NCI-H1417 (cell line): ENCODE measurements at places on chromosomes 7 and 10.
A peak's percentile ranks its signal among the peaks of the same experiment; 100 is the strongest.

- DNase-seq, result no peak
Measured at GRCh38 chr10:32104181-32104580, 48.0 kb upstream of the KIF5B start.

GRCh38 chr10:118403967-118404366, 61.8 kb upstream of the FAM204A start:
- DNase-seq, result no peak

DNA sequence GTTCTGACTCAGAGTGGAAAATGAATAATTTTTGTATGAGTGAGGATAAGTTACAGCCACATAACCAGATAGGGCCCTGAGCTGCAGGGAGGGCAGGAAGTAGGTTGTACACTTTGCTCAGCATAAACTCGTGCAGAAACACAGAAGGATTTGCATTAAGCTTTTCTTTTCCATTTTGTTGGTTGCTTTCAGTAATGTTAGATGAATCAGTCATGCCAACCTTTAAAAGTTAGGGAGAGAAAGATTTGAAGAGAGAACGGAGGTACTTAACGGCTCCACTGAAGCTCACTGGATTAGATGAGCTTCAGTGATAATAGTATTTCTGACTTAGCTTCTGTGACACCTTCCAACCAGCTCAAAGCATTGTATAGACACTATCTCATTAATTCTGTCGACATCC, 348.1 kb downstream of the GATA3 start:
- DNase-seq, result no peak

DNA sequence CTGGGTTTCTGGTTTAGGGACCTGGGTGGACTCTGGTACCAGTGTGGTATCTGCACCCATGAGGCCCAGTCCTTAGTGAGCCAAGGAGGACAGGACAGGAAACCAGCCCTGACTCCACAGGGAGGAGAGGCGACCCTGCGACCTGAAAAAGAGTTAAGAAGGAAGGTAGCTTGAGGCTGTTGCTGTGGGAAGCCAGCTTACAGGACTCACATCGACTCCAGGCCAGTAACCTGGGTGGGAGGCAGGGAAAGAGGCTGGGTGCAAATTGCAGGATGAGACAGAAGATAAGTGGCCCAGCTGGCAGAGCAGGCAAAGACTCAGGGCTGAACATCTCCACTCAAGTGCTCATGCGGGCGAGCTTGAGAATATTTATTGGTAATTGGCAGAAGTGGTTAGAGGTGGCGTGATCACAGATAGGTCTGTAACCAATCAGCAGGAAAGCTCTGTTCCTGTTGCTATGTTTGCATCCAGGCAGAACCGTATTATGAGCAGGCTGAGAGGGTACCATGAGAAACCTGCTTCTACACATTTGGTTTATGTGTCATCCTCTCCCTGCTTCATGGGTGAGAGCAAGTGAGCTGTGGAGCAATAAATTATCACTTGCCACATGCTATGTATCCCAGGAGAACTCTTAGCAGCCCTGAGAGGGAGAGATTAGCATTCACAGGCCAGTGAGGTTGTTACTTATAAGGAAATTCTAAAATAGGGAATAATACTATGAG, 11.0 kb downstream of the TLL2 start:
- DNase-seq, result peak; percentile 78

GRCh38 chr10:128242641-128243040, 116.4 kb upstream of the MKI67 start:
- DNase-seq, result no peak

DNA sequence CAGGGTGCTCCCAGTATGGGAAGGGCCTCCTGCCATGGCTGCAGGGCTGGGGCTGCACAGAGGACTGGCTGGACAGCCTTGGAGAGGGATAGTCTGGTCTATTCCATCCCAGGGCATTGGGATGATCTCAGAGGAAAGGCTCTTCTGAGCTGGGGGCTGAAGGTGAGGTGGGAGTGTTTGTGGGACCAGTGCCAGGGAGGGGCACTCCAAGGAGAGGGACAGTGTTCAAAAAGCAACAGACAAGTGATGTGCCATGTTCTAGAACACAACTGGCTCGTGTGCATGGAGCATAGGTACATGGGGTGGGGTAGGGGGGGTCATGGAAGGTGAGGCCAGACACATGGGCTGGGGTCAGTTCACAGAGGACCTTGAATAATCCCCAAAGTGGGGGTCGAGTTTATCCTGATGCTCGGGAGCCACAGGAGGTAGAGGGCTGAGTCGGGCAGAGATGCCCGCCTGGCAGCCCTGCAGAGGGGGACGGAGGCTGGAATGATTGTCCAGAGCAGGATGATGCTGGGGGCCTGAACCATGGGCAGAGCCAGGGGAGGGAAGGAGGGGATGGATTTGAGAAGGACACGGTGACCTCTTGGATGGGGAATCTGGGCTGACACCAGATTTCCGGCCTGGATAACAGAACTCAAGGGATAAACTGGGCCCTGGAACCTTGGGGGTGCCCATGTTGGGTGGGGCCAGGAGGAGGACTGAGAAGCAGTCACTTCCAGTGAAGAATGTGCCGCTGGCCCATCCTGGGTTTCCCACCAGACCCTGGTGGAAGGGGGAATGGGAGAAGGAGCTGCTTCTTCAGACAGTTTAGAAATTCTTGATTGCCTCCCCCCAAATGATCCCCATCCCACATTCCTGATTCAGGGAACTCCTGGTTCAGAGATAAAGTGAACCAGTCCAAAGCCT, 50.4 kb downstream of the NEURL1 start:
- no peak for DNase-seq

DNA sequence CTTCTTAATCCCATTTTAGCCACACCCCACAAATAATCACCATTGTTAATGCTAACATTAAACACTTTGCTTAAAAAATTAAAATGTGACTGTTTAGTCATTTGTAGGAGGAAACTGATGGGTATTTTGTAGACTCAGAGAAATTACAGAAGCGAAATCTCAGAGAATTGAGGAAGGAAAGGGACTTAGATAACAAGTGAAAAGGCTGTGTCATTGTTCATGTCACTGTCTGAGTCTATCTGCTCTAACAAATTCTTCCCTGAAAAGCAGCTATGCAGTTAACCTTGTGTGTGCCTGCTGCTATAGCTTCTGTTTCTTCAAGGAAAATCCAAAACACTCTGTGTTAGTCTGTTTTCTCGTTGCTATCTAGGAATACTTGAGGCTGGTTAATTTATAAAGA, 40.9 kb upstream of the PLXDC2 start:
- DNase-seq, result no peak

GRCh38 chr10:102815790-102816549, 21.2 kb downstream of the CYP17A1 start:
- DNase-seq, result no peak

GRCh38 chr10:94093286-94093905, 99.7 kb downstream of the PLCE1 start:
- DNase-seq, result no peak

- peak; percentile 3 for DNase-seq
Measured at GRCh38 chr7:102208826-102209225, 77.8 kb upstream of the SH2B2 start.

DNA sequence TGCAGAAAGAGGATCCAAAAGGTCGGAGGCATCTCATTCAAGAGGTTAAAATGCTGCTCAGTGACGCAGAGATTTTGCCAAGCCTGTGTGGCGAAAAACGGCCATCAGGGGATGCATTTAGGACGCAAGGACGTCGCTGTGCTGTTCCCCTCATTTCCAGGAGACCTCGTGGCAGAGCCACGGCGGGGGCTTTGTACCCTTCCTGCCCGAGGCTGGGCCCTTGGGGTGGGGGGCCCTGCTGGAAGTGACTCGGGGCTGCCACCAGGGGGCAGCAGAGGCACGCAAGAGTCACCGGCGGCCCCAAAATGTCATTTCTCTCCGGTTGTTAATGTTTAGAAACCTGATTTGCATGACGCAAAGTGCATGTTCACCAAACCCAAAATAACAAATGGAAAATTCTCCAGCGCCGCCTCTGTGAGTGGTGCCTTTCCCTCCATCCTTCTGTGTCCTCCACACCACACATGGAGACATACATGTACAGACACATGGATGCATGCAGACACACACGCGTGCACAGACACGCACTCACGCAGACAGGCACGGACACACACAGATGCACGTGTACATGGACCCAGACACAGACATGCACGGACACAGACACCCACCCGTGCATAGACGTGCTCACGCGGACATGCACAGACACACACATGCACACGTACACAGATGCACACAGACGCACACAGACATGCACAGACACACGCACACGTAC, 51.0 kb upstream of the NKX6-2 start:
- no peak for DNase-seq

DNA sequence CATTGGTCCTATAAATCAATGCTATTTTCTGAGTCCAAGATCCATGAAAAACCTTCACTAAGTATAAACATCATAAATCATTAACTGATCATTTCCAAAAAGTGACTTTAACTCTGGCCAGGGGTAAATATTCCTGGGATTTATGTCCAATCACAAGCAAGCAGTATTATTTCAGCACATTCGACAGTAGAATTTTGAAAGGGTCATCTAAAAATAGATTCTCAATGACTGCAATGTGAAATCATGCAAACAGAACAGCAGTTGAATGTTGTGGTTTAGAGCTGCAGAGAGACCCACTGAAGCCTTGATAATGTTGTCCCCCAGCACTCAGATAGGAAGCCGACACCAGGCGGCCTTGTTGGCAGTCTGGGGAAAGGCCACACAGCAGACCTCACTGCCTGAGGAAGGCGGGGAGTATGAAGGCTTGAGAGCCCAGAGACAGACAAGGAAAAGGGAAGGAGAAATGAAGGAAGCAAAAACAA, 38.1 kb downstream of the FAM107B start:
- no peak for DNase-seq

DNA sequence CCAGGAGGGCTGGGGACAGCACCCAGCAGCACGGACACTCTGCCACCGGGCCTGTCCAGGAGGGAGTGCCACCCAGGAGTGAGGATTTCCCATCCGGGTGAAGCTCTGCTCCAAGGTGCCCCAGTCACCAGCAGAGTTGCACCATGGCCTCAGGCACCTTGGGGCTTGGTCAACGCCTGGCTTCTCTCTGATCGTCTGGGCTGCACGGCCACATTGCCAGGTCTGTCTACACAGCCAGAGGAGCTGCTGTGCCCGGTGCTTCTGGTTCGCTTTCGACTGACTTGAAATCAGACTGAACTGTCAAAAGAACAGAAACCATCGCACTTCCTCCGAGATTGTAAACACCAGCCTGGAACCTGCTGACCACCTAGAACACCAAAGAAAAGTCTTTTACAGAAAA, 12.0 kb downstream of the SHH start:
- DNase-seq, result no peak

GRCh38 chr10:21092683-21093524, 195.8 kb upstream of the NEBL start:
- DNase-seq, result no peak

- DNase-seq, result no peak
Measured at GRCh38 chr10:44961931-44962750, 2.5 kb downstream of the RASSF4 start.

DNA sequence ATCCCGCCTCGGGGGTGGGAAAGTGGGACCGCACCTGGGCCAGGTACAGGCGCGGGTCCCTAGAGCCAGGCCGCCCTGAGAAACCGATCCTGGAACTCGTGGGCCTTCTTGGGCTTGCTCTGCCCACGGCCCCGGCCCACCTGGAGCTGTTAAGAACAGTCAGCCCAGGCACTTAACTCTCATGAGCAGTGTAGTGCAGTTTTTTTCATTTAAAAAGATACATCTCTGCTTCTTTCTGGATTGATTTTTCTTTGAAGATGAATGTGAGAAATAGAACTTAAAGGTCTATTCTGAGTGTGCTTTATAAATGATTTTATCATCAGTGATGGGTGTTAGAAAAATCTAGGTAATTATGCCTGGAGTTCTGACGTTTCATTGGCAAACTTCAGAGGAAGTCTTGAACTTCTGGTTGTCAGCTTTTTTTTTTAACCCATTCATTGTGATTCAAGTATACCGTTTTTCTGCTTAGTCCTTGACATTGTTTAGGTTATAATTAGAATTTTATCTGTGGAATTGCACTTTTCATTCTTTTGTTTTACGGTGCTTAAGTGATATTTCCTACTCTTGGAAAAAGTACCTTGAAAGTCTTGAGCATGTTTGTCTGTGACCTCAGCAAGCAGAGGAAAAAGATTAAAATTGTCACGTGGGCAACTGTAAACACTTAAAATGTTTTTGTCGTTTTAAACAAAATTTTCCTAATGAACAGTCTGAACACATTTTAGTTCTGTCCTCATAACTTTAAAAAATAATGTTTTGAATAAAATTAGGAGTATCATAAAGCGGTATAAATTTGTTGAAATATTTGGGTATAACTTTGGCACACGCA, 906 bp downstream of the CDK1 start:
- DNase-seq, result peak; percentile 29

- DNase-seq, result no peak
Measured at GRCh38 chr7:142529591-142529990, 219.7 kb upstream of the PRSS1 start.
